ENCODE measurements at places on chromosomes 3 and 15. TPM values are rescaled to one million over a fixed set of nuclear protein-coding genes. Genes with fewer than 3 reads are reported as not detected.

TMPRSS7 gene
- not detected for total RNA-seq

TMEM40 gene
- not detected for total RNA-seq

GOLGA6A gene
- not detected for total RNA-seq

ALDH1A2 gene
- not detected for total RNA-seq

CDHR4 gene
- not detected for total RNA-seq

PDIA5 gene
- 19.4 TPM for total RNA-seq

Measured in IMR-90 (cell line).